ENCODE measurements at places on chromosomes 2 and 18.

DNA sequence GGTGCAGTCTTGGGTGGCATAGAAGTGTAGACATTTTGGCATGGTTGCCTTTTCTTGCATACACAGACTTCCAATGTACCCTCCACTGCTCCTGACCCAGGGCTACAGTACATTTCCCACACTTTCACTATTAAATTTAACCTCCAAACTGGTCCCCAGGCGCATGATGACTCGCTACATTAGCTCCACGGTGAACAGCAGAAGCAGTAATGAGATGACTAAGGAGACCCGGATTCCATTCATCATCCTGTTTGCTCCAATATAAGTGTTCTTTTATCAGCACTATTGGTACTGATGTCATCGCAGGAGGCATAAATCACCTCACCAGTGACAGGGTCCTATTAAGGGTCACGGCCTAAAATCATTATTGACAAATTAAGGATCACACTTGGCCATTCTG lies 316.5 kb downstream of the EN1 start:
- DNase-seq, result no peak

- no peak for DNase-seq
Measured at GRCh38 chr2:144211826-144212225, 308.1 kb downstream of the ZEB2 start.

- DNase-seq, result no peak
Measured at GRCh38 chr18:63980896-63981460, 11.1 kb downstream of the SERPINB8 start.

- DNase-seq, result no peak
Measured at GRCh38 chr2:149290662-149291061, 39.7 kb upstream of the LYPD6 start.

DNA sequence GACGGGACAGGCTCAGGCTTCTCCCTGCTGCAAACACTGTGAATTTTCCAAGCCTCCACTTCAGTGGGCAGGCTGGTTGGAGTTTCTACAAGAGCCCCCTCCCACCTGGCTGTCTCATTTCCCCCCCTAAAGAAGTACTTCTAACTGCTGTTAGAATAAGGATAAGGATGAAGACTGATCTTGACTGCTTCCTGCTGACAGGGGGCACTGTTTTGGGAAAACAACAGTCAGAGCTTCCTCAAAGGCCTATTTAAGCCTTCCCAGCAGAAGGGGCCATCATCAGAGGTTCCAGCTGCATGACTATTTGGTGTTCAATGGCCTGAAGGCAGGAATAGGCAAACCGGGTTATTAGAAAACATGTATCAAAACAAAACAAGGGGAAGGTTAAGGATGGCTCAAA lies 1162.8 kb downstream of the DSC3 start:
- no peak for DNase-seq

DNA sequence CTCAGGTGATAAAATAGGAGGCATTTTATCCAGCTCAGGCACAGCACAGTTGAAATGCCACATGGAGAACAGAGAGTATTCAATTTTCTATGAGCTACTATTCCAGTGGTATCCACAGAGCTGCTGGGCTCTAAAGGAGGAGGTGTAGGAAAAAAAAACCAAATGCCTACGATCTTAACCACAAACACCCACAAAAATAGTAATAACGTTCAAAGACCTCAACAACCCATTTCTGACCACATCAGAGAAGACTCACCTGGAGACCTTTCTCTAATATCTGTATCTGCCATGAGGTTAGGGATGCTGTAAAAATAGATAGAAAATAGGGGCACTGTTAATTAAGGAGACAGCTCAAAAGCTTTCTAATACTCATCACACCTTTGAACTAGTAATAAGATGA lies 294.6 kb upstream of the PARD3B start:
- no peak for DNase-seq

GRCh38 chr2:235129850-235130249 lies 178.0 kb downstream of the SH3BP4 start:
- no peak for DNase-seq

- no peak for DNase-seq
Measured at GRCh38 chr2:46171411-46171953, 125.7 kb upstream of the EPAS1 start.

GRCh38 chr2:183903026-183903425 lies 695.3 kb upstream of the ZNF804A start:
- no peak for DNase-seq

- no peak for DNase-seq
Measured at GRCh38 chr18:39843546-39843945, 2111.5 kb upstream of the PIK3C3 start.

- DNase-seq, result no peak
Measured at GRCh38 chr2:168601741-168602140, 145.7 kb downstream of the CERS6 start.

DNA sequence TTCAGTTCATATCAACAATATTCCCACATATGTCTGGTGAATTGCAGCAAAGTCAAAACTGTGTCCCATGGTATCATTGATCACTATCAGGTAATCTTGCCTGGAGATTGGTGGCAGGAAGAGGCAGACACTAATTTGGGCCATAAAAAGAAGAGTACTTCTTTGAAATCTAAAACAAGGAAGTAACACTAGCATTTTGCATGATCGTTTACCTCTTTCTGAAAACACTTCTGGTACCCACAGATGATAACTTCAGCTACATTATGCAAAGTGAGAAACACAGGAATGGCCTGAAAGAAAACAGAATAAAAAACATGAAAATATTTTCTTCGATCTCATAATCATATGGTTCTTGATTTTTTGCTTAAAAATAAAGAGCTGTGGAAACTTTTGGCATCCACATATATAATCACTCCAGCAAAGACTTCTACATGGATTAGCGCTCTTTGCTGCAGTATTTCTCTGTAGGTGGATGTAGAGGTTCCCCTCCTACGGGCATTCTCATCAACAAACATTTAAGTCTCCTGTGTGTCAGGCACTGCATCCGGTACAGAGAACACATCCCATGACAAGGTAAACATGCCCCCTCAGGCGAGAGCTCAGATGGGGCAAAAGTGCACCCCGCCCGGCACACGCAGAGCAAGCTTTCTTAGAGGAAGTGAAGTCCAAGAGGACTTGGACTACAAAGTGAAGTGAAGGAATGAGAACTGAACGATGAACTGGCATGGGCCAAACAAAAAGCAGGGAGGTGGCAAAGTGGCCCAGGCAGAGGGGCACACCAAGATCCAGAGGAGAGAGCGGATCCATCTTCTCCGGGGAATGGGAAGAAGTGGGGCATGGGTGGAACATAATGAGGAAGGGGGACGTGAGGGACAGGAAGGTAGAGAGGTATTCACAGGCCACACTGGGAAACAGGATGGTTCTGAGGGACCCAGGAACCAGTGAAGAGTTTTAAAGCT lies 68.0 kb upstream of the RIOK3 start:
- DNase-seq, result no peak

GRCh38 chr2:63891488-63892030 lies 49.9 kb downstream of the UGP2 start:
- no peak for DNase-seq

- DNase-seq, result no peak
Measured at GRCh38 chr2:157725846-157726245, 97.2 kb upstream of the ACVR1C start.

DNA sequence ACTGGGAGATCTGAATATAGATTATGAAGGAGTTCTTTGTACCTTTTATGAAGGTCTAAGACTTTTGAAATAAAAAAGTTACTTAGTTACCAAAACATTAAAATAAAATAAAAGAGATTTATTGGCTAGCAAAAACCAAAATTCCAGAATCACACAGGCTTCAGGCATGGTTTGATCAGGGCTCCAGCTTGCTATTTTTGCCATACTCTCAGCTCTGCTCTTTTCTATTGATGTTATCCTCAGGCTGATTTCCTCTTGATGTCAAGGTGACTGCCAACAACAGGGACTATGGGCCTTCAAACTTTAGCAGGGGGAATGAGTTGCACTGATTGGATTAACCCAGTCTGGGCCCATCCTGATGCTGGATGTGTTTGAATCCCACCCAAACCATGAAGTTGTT lies 174.1 kb downstream of the TFCP2L1 start:
- DNase-seq, result no peak

- DNase-seq, result no peak
Measured at GRCh38 chr18:42437646-42438045, 482.6 kb downstream of the PIK3C3 start.

- DNase-seq, result no peak
Measured at GRCh38 chr2:229884775-229885699, 36.8 kb downstream of the TRIP12 start.

GRCh38 chr2:162266460-162266760 lies 23.2 kb upstream of the FAP start:
- DNase-seq, result no peak

DNA sequence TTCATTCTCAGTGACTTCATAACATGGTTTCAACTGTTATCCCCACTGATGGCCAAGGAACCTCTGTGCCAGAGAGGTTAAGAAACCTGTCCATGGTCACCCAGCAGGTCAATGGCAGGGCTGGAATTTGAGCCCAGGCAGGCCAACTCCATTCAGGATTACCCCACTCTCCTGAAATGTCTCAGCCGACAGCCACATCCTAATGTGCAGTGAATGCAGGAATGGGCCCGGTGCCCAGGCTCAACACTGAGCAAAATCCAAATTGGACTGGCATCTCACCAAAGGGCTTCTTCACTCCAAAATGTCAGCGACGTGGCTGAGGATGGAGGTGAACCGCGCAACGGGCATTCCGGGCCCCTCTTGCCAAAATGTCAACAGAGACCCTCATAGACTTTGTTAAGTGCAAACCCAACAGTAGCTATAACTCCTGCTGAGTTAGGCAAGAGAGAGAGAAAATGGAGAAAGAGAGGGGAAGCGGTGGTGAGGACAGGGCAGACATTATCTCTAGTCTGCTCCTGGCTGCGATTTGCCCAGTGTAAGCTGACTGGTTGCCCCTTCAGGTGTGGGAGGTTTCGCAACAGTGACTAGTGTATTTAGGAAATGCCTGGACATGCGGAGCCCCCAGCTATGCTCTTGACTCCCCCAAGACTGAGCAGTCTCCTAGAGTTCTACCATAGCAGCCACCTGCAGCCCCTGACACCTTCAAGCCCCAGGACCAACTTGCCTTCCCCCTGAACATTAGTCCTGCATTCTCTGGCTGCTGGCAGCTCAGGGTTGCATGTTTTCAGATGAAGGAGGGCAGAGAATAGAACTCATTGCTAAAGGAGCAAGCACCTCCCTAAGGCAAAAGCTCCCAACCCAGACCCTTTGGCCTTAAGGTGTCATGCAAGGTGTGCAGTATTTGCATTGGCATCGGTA lies 167.7 kb downstream of the ANAPC1 start:
- DNase-seq, result no peak

- no peak for DNase-seq
Measured at GRCh38 chr2:196750291-196750923, 49.1 kb downstream of the GTF3C3 start.

GRCh38 chr2:170586571-170587095 lies 128.5 kb upstream of the SP5 start:
- no peak for DNase-seq

- DNase-seq, result no peak
Measured at GRCh38 chr2:42813763-42814162, 21.4 kb upstream of the HAAO start.

DNA sequence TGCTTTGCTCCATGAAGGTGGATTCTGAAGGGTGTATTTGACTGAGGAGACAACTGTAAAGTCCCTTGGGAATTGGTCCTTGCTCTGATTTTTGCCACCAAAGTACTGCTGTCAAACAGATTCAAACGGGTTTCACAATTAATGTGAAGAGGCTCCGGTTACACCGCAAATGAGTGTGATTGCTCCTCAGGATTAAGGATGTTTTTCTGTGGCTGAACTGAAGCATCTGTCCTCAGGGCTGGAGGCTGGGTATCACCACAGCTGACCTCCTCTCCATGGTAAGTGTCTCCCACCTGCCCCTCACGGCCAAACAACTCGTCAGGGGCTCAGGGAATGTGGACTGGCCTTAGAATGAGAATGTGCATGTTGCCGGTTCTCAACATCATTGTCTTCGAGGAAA lies 130.4 kb upstream of the NDUFV2 start:
- no peak for DNase-seq

DNA sequence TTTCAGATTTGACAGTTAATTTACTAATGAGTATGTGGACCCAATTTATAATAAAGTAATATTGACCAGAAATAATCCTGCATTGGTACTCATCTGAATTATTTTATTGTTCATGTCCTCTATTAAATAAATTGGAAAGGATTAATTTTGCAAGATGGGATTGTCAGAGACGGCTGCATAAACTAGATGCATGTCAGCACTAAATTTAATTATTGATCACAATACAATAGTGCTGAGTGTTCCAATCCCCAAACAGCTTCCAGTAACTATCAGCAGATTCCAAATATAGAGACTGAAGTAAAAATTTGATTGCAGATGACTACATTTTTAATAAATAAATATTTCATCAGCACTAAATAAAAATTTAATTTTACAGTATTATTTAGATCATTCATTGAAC lies 387.2 kb downstream of the GRB14 start:
- DNase-seq, result no peak

GRCh38 chr2:171334171-171334570 lies 99.6 kb downstream of the METTL8 start:
- no peak for DNase-seq

DNA sequence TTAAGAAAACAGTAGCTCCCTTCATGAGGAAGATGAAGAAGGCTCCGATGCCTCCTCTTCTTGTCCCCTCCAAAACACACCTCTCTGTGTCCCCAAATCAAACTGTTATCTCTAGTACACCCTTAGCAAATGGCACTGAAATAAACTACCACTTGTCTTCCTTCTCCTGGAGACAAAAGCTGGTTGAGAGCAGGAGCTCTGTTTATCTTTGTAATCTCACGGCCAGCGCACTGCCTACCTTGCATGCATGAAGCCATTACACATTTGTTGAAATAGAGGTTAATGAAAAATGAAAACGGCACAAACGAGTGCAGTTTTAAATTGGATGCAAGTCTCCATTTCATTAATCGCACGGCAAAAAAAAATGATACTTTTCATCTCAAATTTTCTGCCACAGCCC lies 113.7 kb downstream of the EPB41L3 start:
- DNase-seq, result no peak

GRCh38 chr2:236985761-236986339 lies 99.8 kb upstream of the COPS8 start:
- DNase-seq, result no peak

GRCh38 chr2:3447789-3448317 lies 68.4 kb downstream of the TRAPPC12 start:
- DNase-seq, result no peak

DNA sequence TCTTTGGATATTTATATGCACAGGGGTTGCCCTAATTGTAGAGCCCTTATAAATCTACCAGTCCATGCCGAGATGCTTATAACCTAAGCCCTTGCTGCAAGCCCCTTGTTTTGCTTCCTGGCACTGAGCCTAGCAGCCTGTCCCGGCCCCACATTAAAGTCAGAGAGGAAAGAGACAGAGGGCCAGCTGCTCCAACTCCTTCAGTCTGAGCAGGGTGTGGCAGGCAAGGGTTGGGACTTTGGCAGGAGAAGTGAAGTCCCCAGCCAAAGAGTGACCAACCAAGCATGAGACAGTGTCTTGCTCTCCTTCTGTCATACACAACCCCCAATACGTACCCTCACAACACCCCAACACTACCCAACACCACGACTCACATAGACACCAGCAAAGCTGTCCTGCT lies 54.7 kb upstream of the FZD7 start:
- DNase-seq, result no peak

All from stimulated activated CD8-positive, alpha-beta memory T cell treated with anti-CD3 and anti-CD28 coated beads, Interleukin-15, amount 100 ng/mL, for 48 hours (primary cell).